ENCODE measurements at places on chromosomes 16 and 17.

DNA sequence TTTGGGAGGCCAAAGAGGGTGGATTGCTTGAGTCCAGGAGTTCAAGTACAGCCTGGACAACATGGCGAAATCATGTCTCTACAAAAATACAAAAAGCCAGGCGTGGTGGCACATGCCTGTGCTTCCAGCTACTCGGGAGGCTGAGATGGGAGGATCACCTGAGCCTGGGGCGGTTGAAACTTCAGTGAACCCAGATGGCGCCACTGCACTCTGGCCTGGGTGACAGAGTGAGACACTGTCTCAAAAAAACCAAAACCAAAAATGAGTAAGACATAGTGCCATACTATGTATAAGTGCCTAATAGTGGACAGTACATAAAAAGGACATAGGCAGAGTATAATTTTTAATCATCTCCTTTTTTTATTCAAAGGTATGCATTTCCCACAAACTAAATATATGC is 4.0 kb downstream of the CTC1 start:
- no peak for DNase-seq

DNA sequence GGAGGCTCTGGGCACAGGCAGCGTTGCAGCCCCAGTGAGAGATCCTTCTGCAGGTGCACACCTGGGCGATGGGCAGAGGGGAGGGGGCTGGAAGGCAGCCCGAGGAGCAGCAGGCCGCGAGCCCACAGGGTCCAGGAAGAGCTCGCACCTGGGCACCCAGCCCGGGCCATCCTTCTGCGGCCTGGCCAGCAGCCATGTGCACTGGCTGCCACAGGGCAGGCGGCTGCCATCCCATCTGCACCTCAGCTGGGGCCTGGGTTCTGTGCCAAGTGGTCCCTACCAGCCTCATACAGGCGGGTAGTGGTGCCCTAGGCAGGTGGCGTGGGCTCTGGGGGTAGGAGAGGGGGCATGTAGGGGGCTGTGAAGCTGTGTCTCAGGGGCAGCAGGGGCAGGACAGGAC is 197.2 kb downstream of the RBFOX3 start:
- DNase-seq, result no peak

GRCh38 chr16:70728150-70728549 is 42.3 kb upstream of the MTSS2 start:
- DNase-seq, result no peak

GRCh38 chr17:10803830-10804475 is at the start of gene TMEM238L:
Gene TMEM238L (minus strand): TSS chr17:10804099. CDS start chr17:10803963, 136 bp downstream.
- no peak for DNase-seq

DNA sequence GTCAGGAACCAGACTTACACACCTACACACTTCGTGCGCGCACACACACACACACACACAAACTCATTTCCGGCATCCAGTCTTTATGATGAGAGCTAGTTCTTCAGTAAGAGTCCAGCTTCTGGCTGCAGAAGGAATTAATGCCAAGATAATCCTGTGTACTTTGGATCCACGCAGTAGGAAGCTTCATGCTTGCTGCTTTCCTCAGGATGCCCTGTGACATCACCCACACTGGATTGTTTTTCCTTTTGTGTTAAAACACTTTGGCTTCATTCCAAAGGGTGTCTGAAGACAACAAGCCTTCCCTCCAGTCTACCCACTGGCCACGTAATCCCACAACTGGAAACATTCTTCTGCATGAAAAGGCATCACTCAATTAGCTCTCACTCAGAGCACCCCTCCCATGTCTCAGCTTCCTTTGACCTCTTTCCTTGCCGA is 35.4 kb downstream of the KCNJ16 start:
- no peak for DNase-seq

- DNase-seq, result no peak
These were observed 43.5 kb downstream of the SCPEP1 start for GRCh38 chr17:57021226-57021940.

DNA sequence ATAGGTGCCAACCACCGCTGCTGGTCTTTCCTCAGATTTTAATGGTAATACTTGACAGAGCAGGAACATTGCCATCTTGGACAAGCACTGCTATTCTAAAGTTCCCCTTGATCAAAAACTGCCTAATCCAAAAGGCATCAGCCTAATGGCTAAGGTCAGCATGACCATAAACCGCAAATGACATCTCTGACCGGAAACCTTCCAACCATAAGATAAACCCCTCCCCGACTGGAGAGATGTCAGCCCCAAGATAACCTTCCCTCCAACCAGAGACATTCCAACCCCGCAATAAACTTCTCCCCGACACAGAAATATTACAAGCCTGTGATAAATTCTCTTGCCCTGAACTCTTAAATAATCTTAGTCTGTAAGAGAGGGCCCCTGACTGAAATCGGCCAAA is 7.4 kb upstream of the DHX40 start:
- no peak for DNase-seq

- no peak for DNase-seq
These were observed 183.1 kb downstream of the CYLD start for GRCh38 chr16:50924759-50925545.

DNA sequence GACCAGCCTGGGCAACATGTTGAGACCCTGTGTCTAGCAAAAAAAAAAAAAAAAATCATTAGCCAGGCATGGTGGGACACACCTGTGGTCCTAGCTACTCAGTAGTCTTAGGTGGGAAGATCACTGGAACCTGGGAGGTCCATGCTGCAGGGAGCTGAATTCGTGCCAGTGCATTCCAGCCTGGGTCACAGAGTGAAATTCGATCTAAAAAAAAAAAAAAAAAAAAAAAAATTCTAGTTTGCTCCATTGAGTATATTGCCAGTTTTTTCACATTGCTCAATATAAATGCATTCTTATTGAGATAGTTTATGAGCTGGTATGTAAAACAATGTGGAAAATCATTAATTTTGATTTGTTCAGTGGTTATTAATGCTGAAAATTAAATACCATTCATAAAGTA is 52.0 kb downstream of the ABHD15 start:
- no peak for DNase-seq

- DNase-seq, result no peak
These were observed 35.7 kb upstream of the C16orf78 start for GRCh38 chr16:49337814-49338350.

All from GM06990 (cell line).